ENCODE measurements at places on chromosomes 4 and X.

DNA sequence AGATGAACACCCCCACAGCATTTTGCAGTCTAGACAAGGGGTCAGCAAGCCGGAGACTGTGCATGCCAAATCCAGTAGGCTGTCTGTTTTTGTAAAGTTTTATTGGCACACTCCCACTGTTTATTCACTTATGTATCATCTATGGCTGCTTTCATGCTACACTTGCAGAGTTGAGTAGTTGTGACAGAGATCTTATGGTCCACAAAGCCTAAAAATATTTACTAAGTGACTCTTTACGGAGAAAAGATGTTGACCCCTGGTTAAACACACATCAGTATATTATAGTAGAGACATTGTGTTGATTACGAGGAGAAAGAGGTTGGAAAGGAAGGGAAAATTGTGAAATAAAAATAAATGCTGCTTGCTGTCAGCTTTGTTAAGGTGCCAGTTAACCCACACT is 2.2 kb upstream of the LHFPL1 start:
- DNase-seq: no peak

- DNase-seq: no peak
These were observed at the start of gene DAPP1 for GRCh38 chr4:99816545-99817308. DAPP1 (plus strand) TSS chr4:99816827; CDS start chr4:99816914, 87 bp downstream.

DNA sequence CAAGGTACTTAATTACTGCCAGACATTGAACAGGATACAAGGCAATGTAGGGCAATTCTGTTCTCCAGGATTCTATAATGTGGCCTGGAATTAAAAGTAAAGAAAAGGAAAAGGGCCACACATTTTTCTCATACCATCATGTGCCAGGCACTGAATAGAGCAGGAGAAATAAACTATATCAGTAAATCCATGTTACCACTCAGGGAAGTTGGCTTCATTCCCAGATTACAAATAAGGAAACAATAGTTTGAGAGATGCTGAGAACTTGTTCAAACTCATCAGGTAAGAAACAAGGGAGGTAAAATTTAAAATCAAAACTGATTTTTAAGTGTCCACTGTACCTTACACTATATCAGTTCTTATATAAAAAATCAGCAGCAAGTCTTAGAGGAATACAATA is 645.0 kb upstream of the ATOH1 start:
- no peak for DNase-seq

- no peak for DNase-seq
These were observed 38.6 kb downstream of the EGFL6 start for GRCh38 chrX:13607996-13608365.

GRCh38 chrX:49876750-49877149 is 2.5 kb upstream of the USP27X start:
- no peak for DNase-seq

GRCh38 chr4:116952530-116953136 is 132.7 kb downstream of the TRAM1L1 start:
- DNase-seq: no peak

- no peak for DNase-seq
These were observed 642.3 kb upstream of the CPEB2 start for GRCh38 chr4:14359991-14360390.

GRCh38 chr4:21893136-21893535 is 55.4 kb downstream of the KCNIP4 start:
- no peak for DNase-seq

- DNase-seq: no peak
These were observed 112.6 kb upstream of the PPARGC1A start for GRCh38 chr4:24002330-24002966.

DNA sequence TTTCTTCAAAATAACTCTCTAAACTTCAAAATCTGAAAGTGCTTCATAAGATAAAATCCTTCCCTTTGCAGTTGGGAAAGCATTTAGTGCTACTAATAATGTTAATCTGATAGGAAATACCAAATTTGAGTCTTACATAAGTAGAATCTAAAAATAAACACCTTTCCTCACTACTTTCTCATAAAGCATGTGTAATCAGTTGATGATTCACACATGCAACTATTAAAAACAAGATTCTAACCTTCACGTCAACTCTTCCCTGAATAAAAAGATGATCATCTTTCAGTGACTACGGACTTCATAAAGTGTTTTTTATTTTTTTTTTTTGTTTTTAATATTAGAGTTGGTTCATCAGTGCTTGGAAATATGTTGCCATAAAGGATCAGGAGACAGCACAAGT is 172.6 kb downstream of the ACTRT1 start:
- no peak for DNase-seq

GRCh38 chr4:159503236-159504008 is 400.5 kb downstream of the RAPGEF2 start:
- DNase-seq: no peak

- no peak for DNase-seq
These were observed 50.0 kb downstream of the IGSF1 start for GRCh38 chrX:131239057-131239456.

DNA sequence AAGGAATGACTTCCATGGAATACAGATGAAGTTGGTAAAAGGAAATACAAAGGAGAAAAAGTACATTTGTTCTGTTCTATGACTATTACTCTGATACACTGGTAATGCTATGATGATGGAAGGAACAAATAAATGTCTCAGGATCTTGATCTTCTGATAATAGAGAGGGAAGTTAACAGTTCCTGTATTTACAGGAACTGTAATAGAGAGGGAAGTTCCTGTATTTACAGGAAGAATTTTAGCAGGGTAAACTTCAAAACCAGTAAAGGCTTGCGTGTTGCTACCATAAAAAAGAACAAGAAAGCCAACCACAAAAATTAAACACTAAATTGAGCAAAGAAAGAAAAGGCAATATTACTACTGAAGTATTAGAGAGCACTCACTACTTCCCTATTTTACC is 91.7 kb upstream of the HPGD start:
- DNase-seq: no peak

- no peak for DNase-seq
These were observed 241.1 kb downstream of the GRXCR1 start for GRCh38 chr4:43133566-43133965.

DNA sequence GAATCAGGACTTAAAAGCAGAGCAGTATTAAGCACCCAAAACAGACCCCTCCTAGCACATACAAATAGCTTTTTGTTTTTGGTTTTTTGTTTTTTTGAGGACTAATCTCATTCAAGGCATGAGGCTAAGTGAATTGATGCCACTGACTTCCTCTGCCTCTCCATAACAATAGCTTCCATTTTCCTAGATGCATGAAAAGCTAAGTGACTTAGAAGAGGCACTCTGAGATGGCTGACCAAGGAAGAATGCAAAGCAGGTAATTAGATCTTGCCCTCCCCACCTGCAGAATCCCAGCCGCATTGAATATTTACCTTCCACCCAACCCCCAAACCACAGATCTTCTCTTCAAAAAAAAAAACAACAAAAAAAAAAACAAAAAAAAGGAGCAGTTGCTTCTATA is 7.4 kb upstream of the KDR start:
- DNase-seq: no peak

DNA sequence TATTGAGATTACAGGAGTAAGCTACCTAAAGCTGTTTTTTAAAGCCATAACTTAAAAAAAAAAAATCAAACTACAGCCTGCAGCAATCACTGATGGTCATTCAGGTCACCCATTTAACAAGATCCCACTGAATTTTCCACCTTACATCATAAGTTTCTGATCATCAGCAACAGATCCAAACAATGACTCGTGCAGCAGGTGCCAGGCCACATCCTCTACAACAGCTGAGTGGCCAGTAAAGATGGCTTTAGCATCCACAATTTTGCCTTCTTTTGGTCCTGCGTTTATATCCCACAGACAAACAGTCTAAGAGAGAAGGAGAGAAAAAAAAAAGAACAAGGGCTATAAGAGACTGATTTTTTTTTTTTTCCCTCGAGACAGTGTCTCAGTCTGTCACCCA is 16.6 kb downstream of the RBBP7 start:
- DNase-seq: no peak

GRCh38 chr4:78343682-78344081 is 207.9 kb upstream of the ANXA3 start:
- no peak for DNase-seq

- DNase-seq: no peak
These were observed 991.1 kb downstream of the STPG2 start for GRCh38 chr4:97152149-97152548.

DNA sequence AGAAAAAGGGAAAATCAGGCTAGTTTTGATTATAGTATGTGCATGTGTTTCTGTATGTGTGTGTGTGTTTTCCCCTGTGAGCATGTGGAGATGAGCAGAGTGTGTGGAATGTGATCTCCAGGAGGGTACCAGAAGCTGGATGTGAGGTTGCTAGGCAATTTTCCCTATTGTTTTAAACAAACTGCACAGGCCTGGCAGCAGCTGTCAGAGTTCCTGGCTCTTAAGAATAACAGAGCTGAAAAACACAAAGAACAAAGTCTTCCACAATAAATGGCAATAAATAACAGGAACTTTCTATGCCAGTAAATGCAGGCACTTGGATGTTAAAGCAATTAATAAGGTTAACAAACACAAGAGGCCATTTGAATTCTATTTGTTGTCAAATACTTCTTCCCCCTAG is 344.6 kb upstream of the CTSO start:
- DNase-seq: no peak

DNA sequence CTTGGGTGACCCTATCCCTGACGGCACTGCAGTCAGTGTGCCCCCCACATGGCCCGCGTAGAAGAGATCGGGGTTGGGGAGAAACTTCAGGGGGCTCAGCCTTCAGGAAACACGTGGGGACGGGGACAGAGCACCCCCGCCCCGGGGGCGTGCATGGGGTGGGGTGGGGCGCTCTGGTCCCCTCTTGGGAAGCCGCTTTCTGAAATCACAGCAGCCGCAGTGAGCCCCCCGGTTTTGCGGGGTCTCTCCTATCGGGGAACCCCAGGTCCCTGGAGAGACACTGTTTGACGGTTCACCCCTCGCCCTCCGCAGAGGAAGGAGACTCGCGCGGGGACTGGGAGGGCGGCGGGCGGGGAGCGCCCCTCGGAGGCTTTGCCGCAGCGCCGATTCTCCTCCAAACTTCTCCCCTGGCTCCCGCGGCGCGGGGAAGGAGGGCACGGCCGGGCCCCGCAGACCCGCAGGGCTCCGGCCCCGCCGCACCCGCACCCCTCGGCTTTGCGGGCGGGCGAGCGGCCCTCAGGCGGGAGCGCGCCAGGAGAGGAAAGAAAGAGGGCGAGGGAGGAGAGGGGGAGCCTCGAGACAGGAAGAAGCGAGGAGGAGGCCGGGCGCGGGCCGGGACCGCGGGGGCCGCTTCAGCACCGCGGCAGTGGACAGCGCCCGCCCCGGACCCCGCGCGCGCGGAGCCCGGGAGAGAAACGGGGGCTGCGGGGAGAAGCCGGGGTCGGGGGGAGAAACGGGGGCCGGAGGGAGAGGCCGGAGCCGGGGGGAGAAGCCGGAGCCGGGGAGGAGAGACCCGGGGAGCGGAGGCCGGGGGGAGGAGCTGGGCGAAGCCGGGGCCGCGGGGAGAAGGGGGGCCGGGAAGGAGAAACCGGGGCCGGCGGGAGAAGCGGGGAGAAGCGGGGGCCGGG is 612 bp downstream of the CPLX1 start:
- no peak for DNase-seq

- DNase-seq: no peak
These were observed 80.8 kb downstream of the HTRA3 start for GRCh38 chr4:8350352-8350751.

- no peak for DNase-seq
These were observed 568.0 kb downstream of the IL1RAPL1 start for GRCh38 chrX:29155286-29155685.

- no peak for DNase-seq
These were observed 136.3 kb downstream of the AMMECR1 start for GRCh38 chrX:110181459-110182137.

All from substantia nigra (tissue), 51 donors.